ENCODE measurements at places on chromosomes 4 and X. TPM values are rescaled to one million over a fixed set of nuclear protein-coding genes. Genes with fewer than 3 reads are reported as not detected.

- H3K36me3 ChIP-seq, result no peaks in the 10 kb centered on the region
- H3K4me1 ChIP-seq, result peaks cover 17% of the 10 kb centered on the region
- no peak for DNase-seq
- no peaks in the 10 kb centered on the region for H3K27me3 ChIP-seq
- H3K27ac ChIP-seq, result no peak overlapping the region
Measured at GRCh38 chr4:145709336-145709735, 29.4 kb downstream of the C4orf51 start.

- H3K27ac ChIP-seq, result peak overlapping the region; percentile 33
- H3K4me3 ChIP-seq, result no peak overlapping the region
- no peaks in the 10 kb centered on the region for H3K27me3 ChIP-seq
- peak; percentile 17 for DNase-seq
- H3K36me3 ChIP-seq, result no peaks in the 10 kb centered on the region
- H3K4me1 ChIP-seq, result peaks cover 7% of the 10 kb centered on the region
Measured at GRCh38 chrX:132676561-132677186, 187.8 kb upstream of the MBNL3 start.

DNA sequence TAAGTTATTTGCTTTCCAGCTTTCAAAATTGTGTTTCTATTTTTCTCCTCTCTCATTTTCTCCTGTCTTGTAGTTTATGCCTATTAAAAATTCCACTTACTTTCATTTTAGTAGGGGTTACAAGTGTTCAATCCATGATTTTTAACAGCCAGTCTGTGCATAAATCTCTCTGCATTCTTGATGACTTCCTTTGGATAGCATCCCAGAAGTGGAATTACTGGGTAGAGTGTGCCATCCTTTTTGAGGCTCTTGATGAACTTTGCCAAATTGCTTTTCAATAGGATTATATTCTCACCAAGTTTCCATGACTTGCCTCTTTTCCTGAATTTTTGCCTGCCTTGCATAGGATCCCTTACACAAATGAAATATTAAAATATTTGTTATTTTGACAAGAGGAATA is 58.5 kb downstream of the DIPK2B start:
- H3K4me1 ChIP-seq, result no peaks in the 10 kb centered on the region
- H3K4me3 ChIP-seq, result no peak overlapping the region
- H3K36me3 ChIP-seq, result no peaks in the 10 kb centered on the region

GRCh38 chr4:8400632-8401325 is 39.7 kb downstream of the ACOX3 start:
- H3K27ac ChIP-seq, result no peak overlapping the region
- peaks cover 10% of the 10 kb centered on the region for H3K36me3 ChIP-seq
- DNase-seq, result no peak
- H3K4me3 ChIP-seq, result no peak overlapping the region
- no peaks in the 10 kb centered on the region for H3K4me1 ChIP-seq

DNA sequence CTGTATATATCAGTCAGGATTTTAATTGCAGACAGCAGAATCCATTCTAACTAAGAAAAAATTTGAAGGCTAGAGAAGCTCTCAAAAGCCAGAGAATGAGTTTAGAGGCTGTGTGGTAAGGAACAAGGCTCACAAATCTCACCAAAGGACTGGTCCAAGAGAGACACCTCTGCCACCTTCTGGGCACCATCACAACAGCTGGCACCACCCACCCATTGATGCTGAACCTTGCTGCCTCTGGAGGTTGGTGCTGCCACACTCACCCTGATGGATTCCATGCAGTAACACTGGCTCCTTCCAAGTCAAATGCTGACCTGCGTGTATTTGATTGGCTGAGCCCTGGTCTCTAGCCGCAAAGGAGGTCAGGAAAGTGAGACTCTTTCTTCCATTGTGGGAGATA is 100.8 kb downstream of the BEND2 start:
- no peak overlapping the region for H3K27ac ChIP-seq
- H3K36me3 ChIP-seq, result no peaks in the 10 kb centered on the region
- no peak overlapping the region for H3K4me3 ChIP-seq
- H3K4me1 ChIP-seq, result no peaks in the 10 kb centered on the region
- H3K27me3 ChIP-seq, result peaks cover 76% of the 10 kb centered on the region

DNA sequence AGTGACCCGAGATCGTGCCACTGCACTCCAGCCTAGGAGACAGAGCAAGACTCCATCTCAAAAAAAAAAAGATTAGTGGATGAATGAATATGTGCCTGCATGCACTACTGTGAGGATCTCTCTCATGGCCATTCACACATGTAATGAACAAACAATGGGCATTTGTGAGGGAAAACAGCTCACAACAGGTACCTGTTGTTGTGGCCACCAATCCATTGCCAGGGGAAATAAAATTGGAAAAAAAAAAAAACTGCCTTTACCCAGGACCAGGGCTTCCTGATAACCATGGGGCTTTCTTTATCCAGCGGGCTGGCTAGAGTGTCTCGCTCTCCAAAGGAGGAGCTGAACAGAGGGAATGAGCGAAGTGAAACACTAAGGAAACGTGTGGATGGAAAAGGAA is 7.4 kb downstream of the SCD5 start:
- H3K36me3 ChIP-seq, result no peaks in the 10 kb centered on the region
- peaks cover 10% of the 10 kb centered on the region for H3K4me1 ChIP-seq
- peak overlapping the region; percentile 13 for H3K27ac ChIP-seq
- DNase-seq, result no peak
- no peak overlapping the region for H3K4me3 ChIP-seq

DNA sequence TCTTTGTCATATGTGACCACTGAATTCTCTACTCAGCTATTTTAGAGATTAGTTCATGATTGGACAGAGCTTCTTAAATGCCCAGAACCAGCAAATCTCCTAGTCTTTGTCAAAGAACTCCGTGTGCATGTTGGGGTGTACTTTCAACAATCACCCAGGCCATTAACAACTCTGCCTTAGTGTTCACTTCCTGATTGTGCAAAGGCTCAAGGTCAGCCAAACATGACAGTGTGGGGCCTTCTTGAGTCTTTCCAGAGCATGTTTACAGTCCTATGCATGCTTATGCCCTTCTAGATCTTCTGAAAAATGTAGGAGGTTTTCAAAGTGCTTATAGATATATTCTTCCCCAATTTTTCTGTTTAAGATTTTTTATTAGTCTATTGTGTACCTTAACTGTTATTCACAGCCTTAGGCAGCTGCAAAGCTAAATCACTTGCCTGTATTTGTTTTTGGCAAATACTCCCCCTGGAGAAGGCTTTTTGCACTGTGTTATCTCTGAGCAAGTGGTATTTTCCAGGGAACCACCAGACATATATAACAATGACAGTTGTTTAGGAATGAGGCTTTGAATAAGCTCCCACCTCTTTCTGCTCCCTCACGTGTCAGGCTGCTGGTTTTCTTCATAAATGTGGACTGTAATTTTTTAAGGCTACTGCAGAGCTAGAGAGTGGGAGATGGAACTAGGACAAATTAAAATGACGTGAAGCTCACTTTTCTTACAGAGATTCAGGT is 24.0 kb upstream of the DRP2 start:
- H3K4me3 ChIP-seq, result no peak overlapping the region
- H3K27me3 ChIP-seq, result peaks cover 14% of the 10 kb centered on the region
- H3K27ac ChIP-seq, result no peak overlapping the region
- H3K4me1 ChIP-seq, result no peaks in the 10 kb centered on the region
- no peak for DNase-seq

DNA sequence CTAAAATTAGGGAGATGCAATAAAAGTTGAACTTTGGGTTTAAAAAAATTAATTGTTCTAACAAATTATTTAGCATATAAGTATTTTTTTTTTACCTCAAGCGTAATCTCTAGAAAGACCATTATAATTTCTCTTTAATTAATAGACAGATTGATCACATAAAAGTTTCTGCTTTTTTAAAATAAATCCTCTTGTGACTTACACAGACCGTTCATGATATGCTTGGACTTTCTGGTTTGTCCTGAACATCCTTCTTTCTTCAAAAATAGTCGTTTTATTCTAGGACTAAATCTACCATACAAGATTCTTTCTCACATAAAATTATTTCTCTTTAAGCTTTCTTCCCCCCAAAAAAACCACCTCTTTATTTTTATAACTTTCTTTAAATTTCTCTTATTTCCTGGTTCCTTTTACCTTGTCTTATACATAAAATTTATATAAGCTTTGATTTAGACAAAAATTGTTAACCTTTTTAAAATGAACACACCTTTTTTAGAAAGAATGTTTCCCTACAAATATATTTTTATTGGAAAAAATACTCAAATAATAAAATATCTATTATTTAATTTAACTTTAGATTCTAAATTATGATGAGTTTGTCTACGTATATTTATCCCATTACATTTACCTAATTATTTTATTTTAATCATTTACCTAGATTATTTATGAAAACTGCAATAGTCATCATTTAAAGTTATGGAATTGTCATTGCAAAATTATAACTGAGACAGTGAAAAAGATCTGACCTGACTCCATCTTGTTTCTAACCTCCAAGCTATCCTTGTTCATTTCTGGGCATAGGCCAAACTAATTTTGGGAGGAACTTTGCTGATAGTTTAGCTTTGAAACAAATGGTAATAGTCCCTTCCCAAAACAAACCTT is 37.6 kb downstream of the PGRMC2 start:
- H3K27ac ChIP-seq, result no peak overlapping the region
- no peaks in the 10 kb centered on the region for H3K36me3 ChIP-seq
- H3K4me3 ChIP-seq, result no peak overlapping the region

DNA sequence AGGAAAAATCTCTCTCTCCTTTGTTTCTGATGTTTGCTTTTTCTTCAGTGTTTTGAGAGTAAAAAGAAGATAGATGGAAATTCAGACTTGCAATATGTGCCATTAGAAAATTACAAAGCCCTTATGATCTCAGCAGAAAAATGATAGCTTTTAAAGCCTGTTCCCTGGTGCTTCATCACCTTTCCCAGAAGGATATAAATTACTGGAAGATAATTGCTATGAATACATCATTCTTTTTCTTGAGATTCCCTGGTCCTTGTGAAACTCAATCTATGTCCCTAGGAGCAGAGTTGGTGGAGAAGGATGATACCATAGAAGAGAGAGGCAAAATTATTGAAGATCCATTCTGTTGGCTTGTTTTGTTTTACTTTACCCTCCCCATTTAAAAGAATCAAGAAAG is 86.5 kb downstream of the GLRA3 start:
- no peaks in the 10 kb centered on the region for H3K27me3 ChIP-seq
- no peak for DNase-seq
- H3K36me3 ChIP-seq, result no peaks in the 10 kb centered on the region
- no peak overlapping the region for H3K4me3 ChIP-seq

GRCh38 chr4:130043732-130044160 is 947.8 kb downstream of the C4orf33 start:
- H3K4me3 ChIP-seq, result no peak overlapping the region
- H3K36me3 ChIP-seq, result no peaks in the 10 kb centered on the region
- peak overlapping the region; percentile 39 for H3K27ac ChIP-seq
- H3K27me3 ChIP-seq, result no peaks in the 10 kb centered on the region
- peaks cover 9% of the 10 kb centered on the region for H3K4me1 ChIP-seq
- DNase-seq, result no peak

DNA sequence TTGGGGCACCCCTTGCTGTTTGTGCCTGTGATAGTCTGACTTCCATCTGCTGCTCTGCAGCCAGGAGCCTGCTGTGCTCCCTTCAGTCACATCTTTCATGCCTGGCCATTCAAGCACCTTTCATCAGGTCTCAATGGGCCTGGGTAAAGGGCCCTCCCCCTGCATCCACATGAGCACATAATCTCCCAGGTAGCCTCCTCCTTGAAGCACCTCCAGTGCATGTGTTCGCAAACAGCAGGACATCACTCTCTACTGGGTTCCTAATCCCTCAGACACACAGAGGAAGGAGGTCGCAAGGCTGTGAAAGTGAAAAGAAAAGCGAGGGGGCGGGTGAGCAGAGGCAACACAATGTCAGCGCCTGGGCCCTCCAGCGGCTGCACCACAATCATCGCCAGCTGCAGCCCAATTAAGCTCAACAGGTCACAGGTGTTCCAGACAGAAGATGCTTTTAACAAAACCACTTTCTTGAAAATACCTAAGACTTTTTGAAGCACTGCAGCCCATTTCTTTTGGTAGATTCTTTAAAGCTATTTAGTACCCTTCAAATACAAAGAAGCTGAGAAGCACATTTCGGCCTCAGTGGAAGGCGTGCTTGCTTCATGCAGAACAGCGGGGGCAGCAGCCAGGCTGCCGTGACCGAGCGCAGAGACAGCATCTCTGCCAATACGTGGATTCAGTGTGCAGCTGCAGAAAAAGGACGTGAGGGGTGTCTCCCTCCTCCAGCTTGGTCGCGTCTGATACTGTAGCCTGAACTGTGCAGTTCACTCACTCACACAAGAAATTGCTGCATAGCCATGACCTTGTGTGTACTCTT is 92.2 kb upstream of the SPRY1 start:
- no peaks in the 10 kb centered on the region for H3K27me3 ChIP-seq
- H3K4me1 ChIP-seq, result no peaks in the 10 kb centered on the region
- no peak for DNase-seq
- no peak overlapping the region for H3K27ac ChIP-seq
- no peaks in the 10 kb centered on the region for H3K36me3 ChIP-seq

- no peaks in the 10 kb centered on the region for H3K27me3 ChIP-seq
- H3K4me1 ChIP-seq, result peaks cover 13% of the 10 kb centered on the region
- H3K27ac ChIP-seq, result no peak overlapping the region
- no peak overlapping the region for H3K4me3 ChIP-seq
- no peaks in the 10 kb centered on the region for H3K36me3 ChIP-seq
Measured at GRCh38 chr4:112167794-112168193, 22.5 kb downstream of the FAM241A start.

- H3K27ac ChIP-seq, result peak overlapping the region; percentile 81
- H3K4me1 ChIP-seq, result peaks cover 42% of the 10 kb centered on the region
- H3K4me3 ChIP-seq, result peak overlapping the region; percentile 77
- DNase-seq, result peak; percentile 68
Measured at GRCh38 chr4:76589872-76590797, 155.1 kb downstream of the SHROOM3 start.

GRCh38 chr4:188550296-188550695 is 411.1 kb downstream of the TRIML1 start:
- H3K4me3 ChIP-seq, result no peak overlapping the region
- no peaks in the 10 kb centered on the region for H3K36me3 ChIP-seq
- DNase-seq, result no peak
- H3K27ac ChIP-seq, result no peak overlapping the region

DNA sequence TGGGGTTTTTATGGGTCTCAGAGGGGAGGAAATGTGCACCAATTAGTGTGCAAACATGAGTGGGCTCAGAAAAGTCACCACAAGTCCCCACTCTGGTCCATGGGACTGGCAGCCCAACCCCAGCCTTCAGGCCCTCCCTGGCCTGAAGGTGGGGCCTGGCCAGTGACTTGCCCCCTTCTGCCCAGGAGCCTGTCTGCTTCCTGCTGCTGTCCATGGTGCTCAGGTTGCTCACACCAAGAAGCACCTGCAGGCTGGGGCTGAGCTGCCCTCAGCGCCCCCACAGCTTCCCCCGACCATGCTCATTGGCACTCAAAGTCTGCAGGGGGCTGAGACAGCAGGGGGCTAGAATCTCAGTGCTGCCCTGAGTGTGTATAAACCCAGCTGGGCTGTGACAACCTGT is 30.6 kb upstream of the GC start:
- DNase-seq, result no peak
- no peaks in the 10 kb centered on the region for H3K36me3 ChIP-seq
- no peak overlapping the region for H3K27ac ChIP-seq
- no peaks in the 10 kb centered on the region for H3K27me3 ChIP-seq
- H3K4me1 ChIP-seq, result no peaks in the 10 kb centered on the region
- no peak overlapping the region for H3K4me3 ChIP-seq

The NLGN4X gene
- total RNA-seq, result not detected

The TSPAN6 gene
- 70.6 TPM for total RNA-seq

The REPS2 gene
- 14.5 TPM for total RNA-seq

The GAB1 gene
- 13.4 TPM for total RNA-seq

The NHS gene
- 19.5 TPM for total RNA-seq

The FHIP1A gene
- 19.3 TPM for total RNA-seq
